ENCODE measurements at places on chromosomes 3 and 15.
A peak's percentile ranks its signal among the peaks of the same experiment; 100 is the strongest.

DNA sequence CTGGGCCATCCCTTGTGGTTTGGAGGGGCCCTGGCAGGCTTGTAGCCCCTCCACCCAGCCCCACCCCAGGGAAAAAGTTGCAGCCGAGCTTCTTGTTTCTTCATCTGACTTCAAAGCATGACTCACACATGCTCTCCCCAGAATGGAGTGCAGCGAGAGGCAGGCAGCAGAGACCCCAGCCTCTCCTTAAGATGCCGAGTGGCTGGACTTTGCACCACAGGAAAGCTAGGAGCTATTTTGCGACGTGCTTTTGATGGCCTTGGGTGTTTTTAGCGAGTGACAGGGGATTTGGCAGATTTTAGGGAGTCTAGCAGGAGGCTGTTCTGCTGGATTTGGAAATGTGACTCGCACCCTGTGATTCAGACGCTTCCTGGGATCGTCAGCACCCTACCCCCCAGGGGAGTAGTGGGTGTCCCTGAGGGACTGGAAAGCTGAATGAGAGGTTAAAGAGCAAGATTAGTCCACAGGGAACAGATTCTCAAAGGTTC, 14.2 kb downstream of the BAHD1 start:
- DNase-seq: no peak

DNA sequence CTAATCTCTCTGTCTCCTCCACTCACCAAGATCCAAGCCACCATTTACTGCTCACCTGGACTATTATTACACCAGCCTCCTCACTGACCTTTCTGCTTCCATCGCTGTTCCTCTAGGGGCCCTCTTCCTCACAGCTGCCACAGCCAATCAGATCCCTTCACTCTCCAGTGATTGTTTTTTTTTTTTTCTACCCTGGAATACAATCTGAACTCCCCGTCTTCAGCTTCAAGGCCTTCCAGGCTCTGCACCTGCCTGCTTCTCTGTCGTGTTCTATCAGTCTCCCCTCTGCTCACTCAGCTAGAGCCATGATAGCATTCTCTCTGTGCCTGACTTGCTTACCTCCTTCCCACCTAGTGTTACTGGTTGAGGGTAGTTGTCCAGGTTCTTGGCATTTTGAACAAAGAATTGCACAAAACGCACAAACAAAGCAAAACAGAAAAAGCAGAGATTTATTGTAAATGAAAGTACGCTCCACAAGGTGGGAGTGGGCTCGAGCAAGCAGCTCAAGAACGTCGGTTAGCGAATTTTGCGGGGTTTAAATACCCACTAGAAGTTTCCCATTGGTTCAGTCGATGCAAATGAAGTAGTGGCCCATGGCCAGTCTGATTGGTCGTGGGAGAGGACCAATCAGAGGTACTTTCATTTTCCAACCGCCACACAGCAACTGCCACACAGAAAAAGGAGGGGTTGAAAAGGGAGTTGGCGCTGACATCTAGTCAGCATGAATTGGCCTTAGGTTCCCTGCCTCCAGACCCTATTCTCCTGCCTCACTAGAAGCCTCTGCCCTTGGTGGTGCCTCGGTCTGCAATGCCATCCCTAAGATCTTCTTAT, 188.9 kb downstream of the TLE3 start:
- no peak for DNase-seq

DNA sequence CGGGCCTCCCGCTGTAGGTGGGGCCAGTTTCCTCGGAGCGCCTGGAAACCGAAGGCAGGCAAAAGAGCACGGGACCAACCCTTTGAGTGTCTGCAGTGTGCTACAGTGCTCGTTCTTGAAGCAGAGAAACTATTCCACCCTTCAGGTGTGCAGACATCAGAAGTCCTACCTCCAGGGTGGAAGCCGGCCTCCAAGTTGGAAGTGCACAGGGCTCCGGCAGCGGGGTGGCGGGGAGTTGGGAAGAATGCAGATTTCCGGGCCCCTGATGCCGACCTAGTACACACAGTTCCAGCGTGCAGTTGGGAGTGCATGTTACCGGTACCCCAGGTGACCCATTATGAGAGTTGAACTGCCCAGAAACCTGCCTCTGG, 3.0 kb downstream of the KLF13 start:
- DNase-seq: no peak

- DNase-seq: no peak
Measured at GRCh38 chr3:115072265-115073021, 74.6 kb downstream of the ZBTB20 start.

- no peak for DNase-seq
Measured at GRCh38 chr15:74406992-74407705, 26.6 kb downstream of the SEMA7A start.

- DNase-seq: no peak
Measured at GRCh38 chr3:128701342-128702212, 24.4 kb upstream of the RAB7A start.

GRCh38 chr15:69601711-69602504, 149.3 kb downstream of the RPLP1 start:
- DNase-seq: no peak

DNA sequence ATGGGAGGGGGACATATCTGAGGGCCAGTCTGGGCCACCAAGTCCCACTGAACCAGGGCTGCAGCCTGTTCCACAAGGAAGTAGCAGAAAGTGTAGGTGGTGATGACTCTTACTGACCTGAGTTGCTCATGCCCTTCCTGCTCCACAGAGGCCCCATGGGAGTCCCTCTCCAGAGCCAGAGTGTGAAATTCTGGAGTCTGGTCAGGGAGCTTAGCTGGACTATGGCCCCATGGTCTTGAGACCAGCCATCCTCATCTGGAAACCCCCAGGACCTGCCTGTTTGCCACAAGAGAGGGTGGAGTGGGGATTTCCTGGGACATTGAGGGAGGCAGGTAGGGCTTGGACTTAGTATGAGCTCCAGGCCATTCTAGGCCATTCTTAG, 3.0 kb downstream of the SPINT1 start:
- DNase-seq: no peak

DNA sequence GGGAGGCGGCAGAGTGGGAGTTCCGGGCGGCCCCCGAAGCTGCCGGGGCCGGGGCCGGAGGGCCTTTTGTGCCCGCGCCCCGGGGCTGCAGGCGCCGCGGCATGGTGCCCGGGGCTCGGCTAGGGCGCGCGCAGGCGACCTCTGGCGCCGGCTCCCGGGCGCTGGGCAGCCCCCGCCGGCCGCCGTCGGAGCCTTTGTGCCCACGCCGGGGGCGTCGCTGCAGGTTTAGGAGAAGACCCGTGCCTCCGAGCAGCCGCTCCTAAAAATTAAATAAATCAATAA, 299 bp downstream of the PAQR9 start:
- DNase-seq: no peak

DNA sequence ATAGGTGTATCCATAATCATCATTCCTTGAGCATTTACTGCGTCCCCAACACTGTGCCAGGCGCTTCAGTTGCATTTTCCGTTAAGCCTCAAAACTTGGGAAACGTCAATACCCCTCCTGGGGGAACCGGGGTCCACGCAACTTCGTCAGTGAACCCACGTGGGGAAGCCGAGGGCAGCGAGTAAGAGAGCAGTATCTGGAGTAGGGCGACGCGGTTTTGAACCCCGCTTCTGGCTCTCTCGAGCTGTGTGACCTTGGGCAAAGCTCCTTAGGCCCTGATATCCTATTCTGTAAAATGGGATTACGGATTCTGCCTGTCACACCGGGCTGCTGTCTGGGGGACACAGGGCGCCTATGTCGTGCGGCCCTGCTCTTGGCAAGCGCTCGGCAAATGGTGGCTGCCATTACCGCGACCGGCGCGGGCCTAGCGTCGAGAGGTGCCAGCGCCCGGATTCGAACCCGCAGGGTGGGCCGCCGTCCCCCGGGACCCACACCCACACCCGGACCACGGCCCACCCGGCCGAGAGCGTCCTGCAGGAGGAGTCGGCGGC, 590 bp downstream of the POLG start:
- no peak for DNase-seq

GRCh38 chr3:193822492-193823212, 229.6 kb downstream of the OPA1 start:
- DNase-seq: no peak

- peak; percentile 91 for DNase-seq
Measured at GRCh38 chr3:17742102-17742879, at the start of gene TBC1D5. TBC1D5 (minus strand) TSS chr3:17742631; CDS start chr3:17508570, 234,061 bp downstream.

DNA sequence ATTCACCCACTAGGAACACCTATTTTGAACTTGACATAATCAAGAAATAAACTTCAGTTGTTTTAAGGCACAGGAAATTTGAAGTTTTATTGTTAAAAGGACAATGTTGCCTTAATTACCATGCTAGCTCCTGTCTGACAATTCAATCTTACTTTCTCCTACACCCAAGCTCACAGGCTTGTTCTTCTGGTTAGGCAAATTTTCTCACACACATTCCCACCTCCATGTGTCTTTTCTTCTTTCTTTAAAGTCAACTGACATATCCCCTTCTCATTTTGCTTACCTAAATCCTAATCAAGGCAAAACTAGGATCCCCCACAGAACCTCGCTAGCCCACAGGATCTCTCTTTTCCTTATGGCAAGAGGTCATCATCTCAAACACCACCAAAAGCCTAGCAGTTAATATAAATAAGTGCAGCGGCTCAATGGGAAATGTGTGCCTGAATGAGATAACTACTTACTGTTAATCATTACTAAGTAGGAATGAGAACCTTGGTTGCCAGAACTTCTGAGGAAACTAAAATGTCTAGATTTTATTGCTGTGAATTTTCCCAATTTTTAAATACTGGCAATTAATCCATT, 189.3 kb downstream of the PLCH1 start:
- DNase-seq: no peak

DNA sequence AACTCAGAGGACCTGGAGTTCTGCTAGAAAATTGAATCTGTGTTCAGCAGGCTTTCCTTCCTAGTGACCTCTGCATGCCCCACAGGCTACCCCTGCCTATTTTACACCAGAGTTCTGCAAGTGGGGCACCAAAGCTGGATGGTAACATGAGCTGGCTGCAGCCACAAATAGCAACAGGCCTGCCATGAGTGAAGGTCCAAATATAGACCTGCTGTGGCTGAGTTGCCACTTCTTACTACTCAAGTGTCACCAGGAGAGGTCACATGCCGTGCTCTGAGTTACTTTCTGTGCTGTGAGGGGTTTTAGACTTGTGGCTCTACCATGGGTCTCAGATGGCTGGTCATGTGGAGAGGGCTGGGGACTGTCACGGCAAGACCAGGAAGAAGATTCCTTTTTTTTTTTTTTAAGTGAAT, at the start of gene FSD2:
FSD2 (minus strand) TSS at position 76 of the 413 bp plus-strand sequence. CDS start 18,679 bp downstream, outside the sequence.
- no peak for DNase-seq

DNA sequence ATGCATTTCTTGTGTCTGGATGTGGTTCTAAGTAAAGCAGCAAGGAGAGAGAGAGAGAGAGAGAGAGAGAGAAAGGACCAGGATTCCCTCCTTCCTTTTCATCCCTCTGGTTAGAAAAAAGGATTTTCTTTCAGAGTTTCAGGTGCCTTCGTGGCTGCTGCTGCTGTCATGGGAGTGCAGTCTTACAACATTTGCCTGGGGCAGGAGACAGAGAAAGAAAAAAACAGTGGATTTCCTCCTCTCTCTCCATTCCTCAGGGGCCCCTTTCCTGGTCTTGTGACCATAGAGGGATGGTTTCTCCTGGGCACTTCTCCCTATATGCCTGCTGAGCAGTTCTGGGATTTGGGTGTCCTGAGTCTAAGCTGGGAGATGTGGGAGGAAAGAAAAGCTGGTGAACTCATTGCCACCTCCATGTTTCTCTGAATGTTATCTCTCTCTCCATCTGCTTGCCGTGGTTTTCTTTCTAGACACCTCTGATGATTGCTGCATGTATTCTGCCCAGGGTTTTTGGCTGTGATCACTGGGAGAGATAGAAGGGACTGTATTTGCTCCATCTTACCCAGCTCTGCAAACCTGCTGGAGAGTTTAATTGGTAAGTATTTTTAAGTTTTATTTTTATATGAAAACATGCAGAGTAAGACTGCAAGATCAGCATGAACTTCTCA, 142.4 kb upstream of the RGMA start:
- DNase-seq: no peak

GRCh38 chr3:101212730-101213129, 107.6 kb downstream of the IMPG2 start:
- DNase-seq: no peak

GRCh38 chr3:8775181-8775580, 5.8 kb upstream of the OXTR start:
- no peak for DNase-seq

DNA sequence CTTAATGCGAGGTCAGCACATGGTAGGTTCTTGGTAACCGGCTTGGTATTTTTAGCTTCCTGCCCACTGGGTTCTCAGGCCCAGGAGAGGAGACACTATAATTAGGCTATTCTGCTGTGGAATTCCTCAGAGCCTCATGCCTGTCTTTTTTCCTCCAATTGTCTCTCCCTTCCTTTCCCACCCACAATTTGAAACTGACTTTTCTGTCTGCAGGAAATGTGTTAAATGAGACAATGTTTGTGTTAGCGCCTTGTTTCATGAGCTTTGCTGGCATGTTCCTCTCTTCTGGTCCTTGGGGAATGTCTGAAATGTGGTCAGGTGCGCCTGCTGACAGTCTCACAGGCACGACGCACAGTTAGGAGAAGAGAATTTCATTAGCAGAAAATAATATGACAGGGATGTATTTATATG, 223.6 kb upstream of the CTNNB1 start:
- DNase-seq: no peak

GRCh38 chr15:87829332-87830050, 427.0 kb downstream of the NTRK3 start:
- no peak for DNase-seq

GRCh38 chr3:46849686-46850467, 13.4 kb downstream of the MYL3 start:
- DNase-seq: no peak

DNA sequence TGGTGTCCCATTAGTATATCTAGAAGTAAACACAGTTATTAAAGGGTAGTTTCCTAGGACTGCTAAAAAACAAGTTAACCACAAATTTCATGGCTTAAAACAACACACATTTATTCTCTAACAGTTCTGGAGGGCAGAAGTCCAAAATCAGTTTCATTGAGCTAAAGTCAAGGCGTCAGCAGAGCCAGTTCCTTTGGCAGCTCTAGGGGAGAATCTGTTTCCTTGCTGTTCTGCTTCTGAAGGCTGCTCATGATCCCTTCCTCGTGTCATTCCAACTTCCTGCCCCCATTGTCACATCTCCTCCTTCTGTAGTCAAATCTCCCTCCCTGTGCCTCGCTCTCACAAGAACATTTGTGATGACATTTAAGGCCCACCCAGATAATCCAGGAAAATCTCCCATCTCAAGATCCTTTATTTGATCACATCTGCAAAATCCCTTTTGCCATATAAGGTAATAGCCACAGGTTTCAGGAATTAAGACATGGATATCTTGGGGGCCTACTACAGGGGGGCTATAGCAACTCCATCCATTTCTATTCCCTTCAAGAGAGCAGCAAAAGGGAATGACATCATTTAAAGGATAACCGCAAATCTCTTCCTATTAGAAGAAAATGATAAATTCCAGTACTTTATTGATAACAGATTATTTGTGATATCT, 50.1 kb downstream of the GPR176 start:
- DNase-seq: no peak
